ENCODE measurements at places on chromosomes 3 and 15. TPM values are rescaled to one million over a fixed set of nuclear protein-coding genes. Genes with fewer than 3 reads are reported as not detected.

Gene TNFSF10
- 0.96 TPM for total RNA-seq

Gene IL5RA
- not detected for total RNA-seq

Gene CELSR3
- 0.85 TPM for total RNA-seq

Gene PDZRN3
- total RNA-seq: 32.7 TPM

Gene SAMMSON
- total RNA-seq: 0.28 TPM

Gene ZDHHC19
- not detected for total RNA-seq
